ENCODE measurements at places on chromosomes 7 and 10. TPM values are rescaled to one million over a fixed set of nuclear protein-coding genes. Genes with fewer than 3 reads are reported as not detected.

Gene FAM221A
- 13.4 TPM for total RNA-seq

DNA sequence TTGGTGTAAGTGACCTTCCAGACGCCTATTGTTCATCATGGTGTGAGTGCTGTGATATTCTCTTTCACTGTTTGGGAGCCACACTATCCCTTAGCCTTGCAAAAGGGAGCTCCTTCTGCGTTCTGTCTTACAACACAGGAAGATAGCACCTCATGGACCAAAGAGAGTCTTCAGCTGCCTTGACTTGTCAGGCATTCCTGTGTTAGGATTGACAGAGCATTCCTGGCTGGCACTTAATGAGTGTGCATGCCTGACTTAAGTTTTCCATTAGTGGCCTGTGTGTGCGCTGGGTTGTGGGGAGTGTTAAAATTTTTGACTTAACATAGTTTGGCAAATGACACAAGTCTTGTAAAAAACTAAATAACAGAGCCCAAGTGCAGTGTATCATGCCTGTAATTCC lies 21.9 kb upstream of the MSRB2 start:
- H3K27ac ChIP-seq, result no peak overlapping the region
- no peak for DNase-seq
- no peaks in the 10 kb centered on the region for H3K4me1 ChIP-seq
- no peaks in the 10 kb centered on the region for H3K27me3 ChIP-seq
- H3K36me3 ChIP-seq, result no peaks in the 10 kb centered on the region

- no peaks in the 10 kb centered on the region for H3K4me1 ChIP-seq
- peaks cover 18% of the 10 kb centered on the region for H3K36me3 ChIP-seq
- no peaks in the 10 kb centered on the region for H3K27me3 ChIP-seq
- H3K27ac ChIP-seq, result no peak overlapping the region
These were observed 73.6 kb downstream of the EPC1 start for GRCh38 chr10:32273336-32273735.

- no peak overlapping the region for H3K27ac ChIP-seq
- H3K4me3 ChIP-seq, result no peak overlapping the region
- H3K36me3 ChIP-seq, result no peaks in the 10 kb centered on the region
- no peaks in the 10 kb centered on the region for H3K4me1 ChIP-seq
- no peak for DNase-seq
These were observed 37.6 kb upstream of the C1QL3 start for GRCh38 chr10:16559236-16559773.

- H3K4me1 ChIP-seq, result no peaks in the 10 kb centered on the region
- no peak for DNase-seq
These were observed 212.2 kb downstream of the PCLO start for GRCh38 chr7:82950436-82950835.

GRCh38 chr7:36129048-36129534 lies 24.0 kb upstream of the EEPD1 start:
- H3K4me1 ChIP-seq, result no peaks in the 10 kb centered on the region
- H3K27ac ChIP-seq, result no peak overlapping the region
- no peaks in the 10 kb centered on the region for H3K27me3 ChIP-seq
- no peaks in the 10 kb centered on the region for H3K36me3 ChIP-seq
- H3K4me3 ChIP-seq, result no peak overlapping the region
- no peak for DNase-seq
